ENCODE measurements at places on chromosomes 1 and 21.

GRCh38 chr1:107359472-107360241, 218.8 kb downstream of the NTNG1 start:
- DNase-seq: no peak

- no peak for DNase-seq
These were observed 45.7 kb downstream of the ELK4 start for GRCh38 chr1:205585835-205586785.

GRCh38 chr1:155226910-155227260, 18.4 kb downstream of the MTX1 start:
- DNase-seq: peak; percentile 67

- no peak for DNase-seq
These were observed 7.1 kb downstream of the MYBPHL start for GRCh38 chr1:109299558-109300343.

DNA sequence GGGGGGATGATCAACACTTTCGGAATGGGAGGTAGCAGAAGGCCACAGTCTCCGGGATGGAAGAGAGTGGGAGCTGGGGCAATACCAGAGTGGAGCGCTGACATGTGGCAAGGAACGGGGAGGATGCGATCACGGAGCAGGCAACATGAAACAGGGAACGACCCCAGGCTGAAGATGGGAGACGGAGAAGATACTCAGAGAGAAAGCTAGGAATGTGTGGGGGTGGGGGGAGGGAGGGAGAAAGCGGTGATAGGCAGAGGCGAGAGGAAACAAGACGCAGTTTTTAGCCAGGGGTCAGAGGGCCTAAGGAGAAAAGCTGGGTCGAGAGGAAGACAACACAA, 577 bp downstream of the RAB3GAP2 start:
- peak; percentile 23 for DNase-seq

DNA sequence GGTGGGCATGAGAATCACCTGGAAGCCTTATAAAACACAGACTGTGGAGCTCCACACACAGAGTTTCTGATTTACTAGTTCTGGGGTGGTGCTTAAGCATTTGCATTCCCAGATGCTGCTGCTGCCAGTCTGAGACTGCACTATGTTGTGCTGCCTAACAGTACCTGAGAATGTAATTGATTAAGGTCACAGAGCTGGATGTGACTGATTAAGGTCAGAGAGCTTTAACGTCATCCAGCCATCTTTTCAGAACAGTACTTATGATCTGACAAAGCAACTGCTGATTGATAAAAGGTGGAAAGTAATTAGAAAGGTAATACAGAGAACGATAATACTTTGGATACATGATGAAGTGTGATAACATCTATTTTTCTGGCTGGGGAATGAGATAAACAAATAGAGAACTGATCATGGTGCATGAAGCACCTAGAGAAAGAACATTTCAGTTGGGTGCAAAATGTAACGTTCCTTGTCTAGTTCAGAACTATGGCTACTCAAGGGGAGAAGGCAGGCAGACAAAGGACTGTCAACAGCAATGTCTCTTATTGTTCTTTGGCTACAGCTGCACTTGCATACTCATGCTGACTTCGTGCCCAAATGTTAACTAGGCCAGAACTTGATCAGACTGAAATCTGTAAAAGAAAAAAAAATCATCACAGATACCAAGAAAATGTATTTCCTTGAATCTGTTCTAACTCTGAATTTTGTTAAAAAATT, 3.7 kb upstream of the UCK2 start:
- DNase-seq: no peak

- no peak for DNase-seq
These were observed 189.7 kb downstream of the SEC16B start for GRCh38 chr1:177780096-177780700.

DNA sequence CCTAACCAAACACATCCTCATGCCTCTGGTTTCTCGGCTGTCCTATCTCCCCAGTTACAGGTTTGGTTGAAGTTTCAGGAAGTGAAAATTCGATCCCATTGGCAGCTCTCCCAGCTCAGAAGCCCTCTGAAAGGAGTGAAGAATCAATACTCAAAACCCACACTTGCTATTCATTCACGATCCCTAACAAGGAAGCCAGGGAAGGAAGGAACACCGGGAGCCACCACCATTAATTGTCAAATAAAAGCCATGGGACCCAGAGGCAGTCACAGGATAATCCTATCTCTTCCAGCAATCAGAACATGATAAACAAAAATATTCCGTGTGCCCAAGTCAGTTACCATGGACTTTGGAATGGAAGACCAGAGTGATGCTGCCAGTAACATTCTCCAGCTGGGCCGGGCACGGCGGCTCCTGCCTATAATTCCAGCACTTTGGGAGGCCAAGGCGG, 7.0 kb downstream of the TMPRSS2 start:
- no peak for DNase-seq

- peak; percentile 91 for DNase-seq
These were observed 804.8 kb downstream of the USP25 start for GRCh38 chr21:16534408-16535101.

- peak; percentile 42 for DNase-seq
These were observed 1.4 kb downstream of the LRRC41 start for GRCh38 chr1:46301808-46302640.

DNA sequence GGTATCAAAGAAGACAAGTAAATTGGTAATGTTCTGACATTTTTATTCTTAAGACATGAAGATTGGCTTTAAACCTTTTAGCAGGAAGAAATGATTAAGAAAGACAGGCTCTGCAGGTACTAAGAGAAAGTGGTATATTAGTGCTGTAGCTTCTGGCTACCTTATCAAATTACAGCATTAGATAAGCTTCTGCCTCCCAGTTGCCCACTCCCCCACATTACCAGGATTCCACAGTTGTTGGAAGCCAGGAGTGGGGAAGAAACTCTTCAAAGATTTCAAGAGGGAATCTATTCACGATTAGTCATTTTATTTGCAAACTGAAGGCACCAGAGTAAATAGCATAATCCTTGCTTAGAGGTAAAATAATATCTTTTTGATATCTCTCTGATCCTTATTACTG, 274.9 kb downstream of the LMO4 start:
- DNase-seq: no peak

GRCh38 chr1:172456344-172456769, 12.5 kb upstream of the PIGC start:
- DNase-seq: no peak

- DNase-seq: no peak
These were observed 151.2 kb downstream of the NRIP1 start for GRCh38 chr21:14913638-14914037.

- no peak for DNase-seq
These were observed 291.6 kb downstream of the SMYD3 start for GRCh38 chr1:246215510-246215903.

- DNase-seq: no peak
These were observed 511.7 kb downstream of the USP25 start for GRCh38 chr21:16241479-16241963.

- no peak for DNase-seq
These were observed 46.7 kb upstream of the SARS1 start for GRCh38 chr1:109167001-109167506.

DNA sequence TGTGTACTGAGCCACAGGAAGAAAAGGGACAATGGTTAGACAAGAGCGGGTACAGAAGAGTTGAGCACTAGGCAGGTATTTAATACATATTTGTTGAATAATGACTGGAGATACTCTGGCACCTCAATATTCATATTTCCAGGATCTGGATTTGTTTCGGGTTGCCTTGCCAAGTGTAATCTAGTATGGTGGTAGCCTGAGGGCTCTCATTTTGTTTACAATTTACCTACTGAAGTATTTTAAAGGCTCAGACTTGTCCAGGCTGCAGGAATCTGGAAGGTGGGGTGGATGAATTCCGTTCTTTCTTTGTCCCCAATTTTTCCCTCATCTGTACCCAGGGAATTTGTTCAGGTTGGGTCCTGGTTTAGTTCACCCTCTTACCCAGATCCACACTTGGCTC, 95.0 kb downstream of the CACHD1 start:
- no peak for DNase-seq

- no peak for DNase-seq
These were observed 56.5 kb downstream of the AHDC1 start for GRCh38 chr1:27547220-27548116.
